NCI-H187 (cell line): ENCODE measurements at places on chromosomes 5 and 9.

DNA sequence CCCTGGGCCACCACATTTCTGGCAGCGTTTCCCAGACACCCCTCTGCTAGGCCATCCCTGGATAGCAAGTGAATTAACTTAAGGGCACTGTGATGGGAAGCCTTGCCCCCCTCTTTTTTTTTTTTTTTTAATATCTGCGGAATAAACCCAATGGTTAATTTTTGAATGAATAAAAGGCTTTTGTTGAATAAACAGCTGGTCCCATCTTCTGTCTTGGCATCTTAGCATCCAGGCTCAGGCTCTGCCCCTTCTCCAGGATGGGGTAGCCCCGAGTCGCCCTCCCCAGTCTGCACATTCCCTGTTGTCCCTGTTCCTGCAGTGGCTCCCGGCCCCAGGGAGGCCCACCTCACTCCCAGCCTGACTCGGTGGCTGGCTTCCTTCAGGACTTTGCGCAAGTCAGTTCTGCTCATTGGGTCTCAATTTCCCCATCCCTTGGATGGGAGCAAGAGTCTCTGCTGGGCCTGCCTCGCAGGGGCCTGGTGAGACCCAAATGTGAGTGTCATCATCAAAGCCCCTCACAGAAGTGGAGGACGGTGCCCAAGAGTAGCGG, 29.0 kb upstream of the HMCN2 start:
- no peak for DNase-seq

GRCh38 chr5:124544366-124545055, 201.9 kb downstream of the ZNF608 start:
- no peak for DNase-seq

- DNase-seq, result no peak
These were observed 25.3 kb upstream of the TLR4 start for GRCh38 chr9:117678871-117679270.

GRCh38 chr5:141845371-141845851, 32.8 kb downstream of the PCDH1 start:
- DNase-seq, result no peak

DNA sequence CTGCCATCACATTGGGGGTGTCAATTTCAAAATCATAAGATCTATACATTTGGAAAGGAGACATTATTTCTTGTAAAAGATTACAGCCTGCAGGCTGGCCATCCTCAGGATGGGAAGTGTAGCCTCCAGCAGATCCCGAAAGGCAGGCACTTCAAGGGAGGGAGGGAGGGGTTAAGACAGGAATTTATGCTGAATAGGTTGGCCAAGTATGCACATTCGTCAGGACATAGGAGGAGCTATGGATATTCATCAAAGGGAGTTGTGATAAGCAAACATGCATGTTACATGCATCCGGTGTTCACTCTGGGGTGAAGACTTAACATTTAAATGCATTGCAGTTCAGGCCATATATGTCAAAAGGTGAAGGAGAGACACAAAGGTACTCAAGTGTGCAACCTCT, 119.4 kb downstream of the CEP120 start:
- no peak for DNase-seq

- no peak for DNase-seq
These were observed at the start of gene CARD6 for GRCh38 chr5:40841068-40841805. TSS of gene CARD6 (plus strand) at chr5:40841367. CDS start at chr5:40841383, 16 bp downstream.

DNA sequence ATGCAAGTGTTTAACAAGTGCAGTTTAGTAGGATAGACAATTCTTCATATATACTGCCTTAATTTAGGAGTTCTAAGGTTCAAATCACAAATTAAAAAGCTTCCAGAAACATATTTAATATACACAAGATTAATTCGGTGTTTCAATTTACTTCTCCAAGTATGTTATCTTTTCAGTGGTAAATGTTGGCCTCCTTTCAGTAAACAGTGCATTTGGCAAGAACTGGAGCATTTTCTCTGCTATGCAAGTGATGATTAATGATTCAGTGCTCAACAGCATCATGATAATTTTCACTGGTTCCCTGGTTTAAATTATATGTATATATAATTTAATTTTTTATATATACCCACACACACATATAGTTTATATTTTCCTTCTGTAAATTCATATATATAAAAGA, 541.7 kb downstream of the EFNA5 start:
- no peak for DNase-seq

GRCh38 chr5:176420972-176421544, 4.7 kb upstream of the CLTB start:
- no peak for DNase-seq
